Activated CD4-positive, alpha-beta T cell treated with anti-CD3 and anti-CD28 coated beads, Interleukin-2, amount 50 U/mL, for 4 hours (primary cell): ENCODE measurements at places on chromosomes 12 and 14.

GRCh38 chr14:101705733-101706508 is 55.6 kb upstream of the PPP2R5C start:
- peak; percentile 52 for DNase-seq

- DNase-seq, result no peak
These were observed 4.1 kb downstream of the BMP4 start for GRCh38 chr14:53952533-53952932.

DNA sequence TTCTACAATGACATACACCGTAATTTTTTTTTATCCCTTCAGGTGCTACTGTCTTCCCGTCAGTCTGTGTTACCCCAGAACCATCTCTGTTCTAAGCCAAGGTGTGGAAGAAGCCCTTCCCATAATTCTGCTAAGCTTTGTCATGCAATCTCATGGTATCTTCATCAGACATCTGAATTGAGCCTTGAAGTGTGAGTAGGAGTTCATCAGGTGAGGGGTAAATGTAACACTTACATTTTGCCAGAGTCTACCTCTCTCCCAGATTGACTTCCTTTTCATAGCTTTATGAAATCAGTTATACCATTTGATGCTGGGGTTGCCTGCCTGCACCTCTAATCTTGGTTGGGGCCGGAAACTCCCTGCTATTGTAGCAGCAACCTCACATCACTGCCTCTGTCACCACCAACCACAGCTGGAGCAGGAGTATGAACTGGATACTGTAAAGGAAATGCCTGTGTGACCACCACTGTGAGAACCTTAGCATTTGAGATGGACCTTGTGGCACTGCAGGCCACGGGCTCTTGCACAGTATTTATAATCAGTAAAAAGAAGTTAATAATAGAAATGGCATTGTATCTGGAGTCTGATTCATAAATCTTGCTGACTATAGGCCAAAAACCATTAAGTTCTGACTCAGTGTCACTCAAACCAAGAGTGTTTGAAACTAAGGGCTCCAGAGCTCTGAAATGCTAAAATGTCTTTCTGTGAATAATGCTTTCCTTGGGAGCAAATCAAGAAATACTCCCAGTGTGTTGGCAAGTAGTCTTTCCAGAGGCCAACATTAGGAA is 58.7 kb upstream of the STK38L start:
- no peak for DNase-seq

GRCh38 chr14:33692762-33693161 is 258.1 kb downstream of the EGLN3 start:
- no peak for DNase-seq

DNA sequence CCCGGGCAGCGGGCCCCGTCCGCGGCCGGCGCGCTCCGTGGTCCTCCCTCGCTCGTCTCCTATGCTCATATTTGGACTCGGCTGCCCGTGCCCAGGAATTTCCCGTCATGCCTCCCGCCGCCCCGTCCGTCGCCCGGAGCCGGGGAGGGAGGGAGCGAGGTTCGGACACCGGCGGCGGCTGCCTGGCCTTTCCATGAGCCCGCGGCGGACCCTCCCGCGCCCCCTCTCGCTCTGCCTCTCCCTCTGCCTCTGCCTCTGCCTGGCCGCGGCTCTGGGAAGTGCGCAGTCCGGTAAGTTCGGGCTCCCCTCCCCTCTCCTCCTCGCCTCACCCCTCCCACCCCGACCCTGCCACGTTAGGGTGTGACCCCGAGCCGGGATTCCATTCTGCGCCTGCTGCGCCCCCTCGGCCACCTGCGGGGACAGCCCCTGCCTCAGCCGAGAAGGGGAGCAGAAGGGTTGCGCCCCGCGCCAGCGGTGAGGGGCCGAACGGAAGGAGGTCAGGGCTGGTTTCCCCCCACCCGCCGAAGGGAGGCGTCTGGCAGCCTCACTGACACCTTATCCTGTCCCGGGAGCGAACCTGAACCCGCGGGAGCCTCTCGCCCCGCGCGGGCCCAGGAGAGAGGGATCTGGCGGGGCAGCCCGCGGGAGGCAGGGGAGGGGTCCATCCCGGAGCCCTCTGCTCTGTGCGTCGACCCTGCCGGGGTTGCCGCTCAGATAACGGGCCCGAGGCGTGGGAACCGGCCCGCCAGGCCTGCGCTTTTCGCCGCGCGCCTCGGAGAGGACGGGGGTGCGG is at the start of gene MSRB3:
TSS of gene MSRB3 (plus strand) at position 108 of the 793 bp plus-strand sequence. CDS start 29,897 bp downstream, outside the sequence.
- no peak for DNase-seq

- no peak for DNase-seq
These were observed 245.8 kb downstream of the FBXL14 start for GRCh38 chr12:1348606-1349005.

DNA sequence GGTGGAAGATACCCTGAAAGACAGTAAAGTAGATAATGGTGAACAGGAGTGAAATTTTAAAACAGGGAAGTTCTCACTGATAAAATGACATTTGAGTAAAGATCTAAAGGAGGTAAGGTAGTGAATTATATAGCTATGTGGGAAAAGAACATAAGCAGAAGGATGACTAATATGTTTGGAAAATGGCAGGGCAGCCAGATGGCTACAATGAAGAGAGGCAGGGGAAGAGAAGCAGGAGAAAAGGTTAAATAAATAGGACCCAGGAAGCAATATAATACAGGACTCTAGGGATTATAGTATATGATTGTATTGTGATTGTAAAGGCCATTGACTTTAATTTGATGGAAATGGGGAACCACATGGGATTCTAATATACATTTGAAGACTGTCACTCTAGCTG is 33.0 kb downstream of the SCFD1 start:
- no peak for DNase-seq

GRCh38 chr12:92463171-92463570 is 239.6 kb upstream of the PLEKHG7 start:
- DNase-seq, result no peak

GRCh38 chr14:71659159-71659558 is 273.1 kb upstream of the RGS6 start:
- no peak for DNase-seq

- DNase-seq, result no peak
These were observed 23.6 kb upstream of the GPHB5 start for GRCh38 chr14:63342371-63342770.

DNA sequence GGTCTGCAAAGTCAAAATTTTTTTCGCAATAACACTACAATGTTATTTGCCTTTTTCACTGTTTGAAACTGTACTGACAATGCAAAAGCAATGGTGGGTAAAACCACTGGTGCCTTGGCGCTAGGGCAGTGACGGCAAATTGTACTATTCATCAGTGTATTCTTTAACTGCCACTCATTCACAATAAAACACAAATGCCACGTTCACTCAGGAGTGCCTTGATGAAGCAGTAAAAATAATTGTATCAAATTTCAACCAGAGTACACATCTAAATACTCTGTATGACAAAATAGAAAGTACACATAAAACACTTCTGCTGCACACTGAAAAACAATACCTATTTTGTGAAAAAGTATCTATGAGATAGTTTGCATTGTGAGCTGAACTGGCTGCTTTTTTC is 17.8 kb downstream of the DCAF5 start:
- no peak for DNase-seq

GRCh38 chr14:33707716-33708115 is 243.2 kb downstream of the EGLN3 start:
- DNase-seq, result no peak

DNA sequence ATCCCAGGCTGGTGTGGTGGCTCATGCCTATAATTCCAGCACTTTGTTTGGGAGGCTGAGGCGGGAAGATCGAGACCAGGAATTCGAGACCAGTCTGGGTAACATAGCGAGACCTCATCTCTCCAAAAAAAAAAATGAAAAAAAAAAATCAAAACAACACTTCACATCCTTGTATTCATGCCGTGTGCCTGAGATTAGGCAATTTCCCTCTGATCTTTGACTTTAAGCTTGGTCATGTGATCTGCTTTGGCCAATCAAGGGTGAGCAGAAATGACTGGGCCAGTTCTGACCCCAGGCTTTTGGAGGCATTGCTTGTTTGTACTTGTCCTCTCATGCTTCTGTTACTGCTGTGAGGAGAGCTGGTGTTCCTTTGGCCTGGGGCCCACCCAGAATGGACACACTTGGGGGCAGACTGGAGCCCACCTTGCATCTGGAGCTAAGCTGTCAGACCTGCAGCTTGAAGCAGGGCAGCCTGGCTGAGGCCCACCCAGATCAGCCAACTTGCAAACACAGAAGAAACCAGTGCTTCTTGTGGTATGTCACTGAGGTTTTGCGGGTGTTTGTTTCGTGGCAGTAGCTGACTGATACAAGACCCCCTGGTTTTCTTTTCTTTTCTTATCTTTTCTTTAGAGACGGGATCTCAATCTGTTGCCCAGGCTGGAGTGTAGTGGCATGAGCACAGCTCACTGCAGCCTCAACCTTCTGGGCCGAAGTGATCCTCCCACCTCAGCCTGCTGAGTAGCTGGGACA is 29.7 kb upstream of the TBX3 start:
- no peak for DNase-seq

DNA sequence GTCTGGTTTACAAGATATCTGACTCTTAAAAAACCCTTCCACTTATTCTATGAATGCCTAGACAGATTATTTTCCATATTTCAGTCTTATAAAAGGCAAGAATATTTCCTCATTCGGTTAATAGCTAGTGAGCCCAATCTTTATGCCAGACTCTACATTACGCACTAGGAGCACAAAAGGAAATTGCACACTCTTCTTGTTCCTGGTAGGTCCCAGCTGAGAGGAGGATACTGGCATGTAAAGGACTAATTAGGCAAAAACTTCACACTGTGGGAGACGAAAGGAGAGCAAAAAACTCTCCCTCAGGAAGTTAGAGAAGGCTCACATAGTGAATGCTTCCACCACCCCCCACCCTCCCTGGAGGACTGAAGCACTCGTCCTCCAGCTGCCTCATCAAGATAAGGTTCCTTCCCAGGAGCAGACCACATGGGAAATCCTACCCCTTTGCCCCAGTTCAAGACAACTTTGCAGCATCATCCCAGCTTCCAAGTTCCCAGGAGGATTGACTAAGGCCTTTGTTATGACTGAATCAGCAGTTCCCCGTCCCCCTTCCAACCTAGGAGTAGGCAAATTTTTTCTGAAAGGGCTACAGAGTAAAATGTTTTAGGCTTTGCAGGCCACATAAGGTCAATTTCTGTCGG is 14.5 kb downstream of the CAPZA3 start:
- DNase-seq, result no peak

DNA sequence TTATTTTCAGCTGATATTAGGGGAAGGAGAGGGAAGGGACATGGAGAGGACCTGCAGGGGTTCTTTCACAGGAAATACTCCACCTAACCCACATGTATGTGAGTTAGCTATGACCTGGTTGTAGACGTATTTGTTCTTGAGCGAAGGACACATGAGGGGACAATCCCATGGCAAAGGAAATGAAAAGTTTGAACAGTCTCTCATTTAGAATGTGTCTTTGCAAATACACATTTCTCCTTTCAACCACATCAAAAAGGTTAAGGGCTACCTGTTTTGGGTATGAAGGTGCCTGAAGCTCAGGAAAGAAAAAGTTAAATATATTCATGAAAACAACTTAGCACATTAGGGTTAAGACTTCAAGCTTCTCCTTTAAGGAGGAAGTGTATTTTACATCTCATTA is 7.4 kb downstream of the PYGL start:
- no peak for DNase-seq

DNA sequence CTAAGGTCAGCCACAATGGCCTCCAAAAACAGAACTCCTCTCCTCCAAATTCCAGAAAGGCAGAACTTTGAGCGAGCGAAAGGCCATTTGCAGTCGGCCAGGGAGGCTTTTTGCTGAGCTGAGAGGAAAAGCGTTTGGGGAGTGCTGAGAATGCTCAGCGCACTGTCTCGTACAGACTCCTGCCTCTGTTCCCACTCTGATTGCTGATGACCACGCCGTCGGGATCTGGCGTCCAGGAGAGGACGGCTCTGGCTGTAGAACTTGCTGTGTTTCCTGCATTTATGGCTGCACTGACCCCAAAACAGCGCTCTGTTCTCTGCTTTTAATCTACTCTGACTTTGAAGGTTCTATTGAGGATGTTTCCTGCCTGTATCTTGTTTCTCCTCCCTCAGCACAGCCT is 82.4 kb upstream of the WSCD2 start:
- no peak for DNase-seq

- DNase-seq, result no peak
These were observed 18.6 kb downstream of the TSPAN8 start for GRCh38 chr12:71139153-71139735.

DNA sequence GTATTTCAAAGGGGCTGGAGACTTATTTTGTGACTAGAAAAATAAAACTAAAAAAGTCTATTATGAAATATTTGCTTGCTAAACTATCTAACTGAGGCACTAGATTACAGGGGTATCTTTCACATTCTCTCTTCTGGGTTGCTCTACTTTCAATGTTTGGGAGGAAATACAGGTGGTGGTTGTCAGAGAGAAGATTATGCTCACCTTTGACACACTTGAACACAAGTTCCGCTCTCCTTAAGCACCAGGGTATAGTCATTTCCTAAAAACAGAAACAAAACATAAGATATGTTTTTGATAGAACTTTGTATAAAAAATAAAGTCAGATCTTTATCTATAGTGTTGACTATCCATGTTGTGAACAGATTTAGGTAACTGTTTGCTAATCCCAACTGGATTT is 45.4 kb upstream of the FGF6 start:
- DNase-seq, result no peak

DNA sequence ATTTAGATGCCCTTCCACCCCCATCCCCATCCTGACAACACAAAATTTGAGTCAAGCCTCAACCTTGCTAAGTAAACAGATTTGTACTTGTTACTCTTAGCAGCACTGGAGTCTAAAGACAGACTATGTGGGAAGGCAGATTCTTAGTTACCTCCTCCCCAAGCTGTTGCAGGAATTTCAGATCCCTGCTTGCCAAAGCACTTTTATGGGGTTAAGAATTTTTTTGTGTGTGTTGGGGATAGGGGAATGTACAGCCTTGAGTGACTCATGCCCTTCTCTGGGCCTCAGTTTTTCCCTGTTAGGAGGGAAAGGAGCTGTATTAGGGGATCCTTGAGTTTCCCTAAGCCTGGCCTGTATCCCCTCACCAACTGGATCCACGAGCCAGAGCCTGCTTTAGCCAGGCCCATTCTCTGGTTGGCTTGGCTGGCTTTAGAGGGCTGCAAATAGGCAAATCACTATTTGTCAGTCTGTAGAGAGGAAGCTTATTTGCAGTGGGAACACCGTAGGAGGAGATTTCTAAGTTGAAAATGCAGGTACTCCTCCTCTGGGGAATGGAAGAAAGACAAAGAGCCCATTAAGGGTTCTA is 27.7 kb upstream of the RNU6-8 start:
- no peak for DNase-seq

DNA sequence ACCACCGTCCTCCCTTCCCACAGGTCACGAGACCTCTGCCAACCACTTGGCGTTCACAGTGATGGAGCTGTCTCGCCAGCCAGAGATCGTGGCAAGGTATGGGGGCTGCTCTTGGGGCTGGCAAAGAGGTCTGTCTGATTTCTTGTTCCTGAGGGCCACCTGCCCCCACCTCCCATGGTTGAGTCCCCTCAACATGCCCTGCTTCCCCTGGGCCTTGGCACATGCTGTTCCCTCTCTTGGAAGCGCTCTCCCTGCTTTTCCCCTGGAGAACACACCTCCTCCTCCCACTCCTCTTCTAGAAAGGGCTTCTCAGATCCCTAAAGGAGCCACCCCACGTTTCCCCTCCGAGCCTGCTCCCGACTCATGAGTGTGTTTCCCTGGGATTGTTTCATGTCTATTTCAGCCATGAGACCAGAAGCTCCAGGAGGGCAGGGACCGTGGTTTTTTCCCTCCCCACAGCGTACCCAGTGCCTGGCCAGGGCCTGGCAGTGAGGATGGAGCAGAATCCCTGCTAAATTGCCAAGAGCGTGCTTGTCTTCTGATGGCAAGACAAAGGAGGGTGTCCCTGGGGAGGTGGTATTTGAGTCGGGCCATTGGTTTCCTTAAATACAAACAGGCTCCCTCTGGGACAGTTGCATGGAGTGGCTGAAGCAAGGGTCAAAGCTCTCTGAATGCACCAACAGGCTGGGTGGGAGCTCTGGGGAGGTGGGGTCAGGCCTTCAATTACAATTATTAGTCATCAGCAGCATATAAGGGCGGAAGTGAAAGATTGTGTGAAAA is 34.1 kb downstream of the CYP46A1 start:
- DNase-seq, result no peak
